ENCODE measurements at places on chromosomes 2 and 18.

DNA sequence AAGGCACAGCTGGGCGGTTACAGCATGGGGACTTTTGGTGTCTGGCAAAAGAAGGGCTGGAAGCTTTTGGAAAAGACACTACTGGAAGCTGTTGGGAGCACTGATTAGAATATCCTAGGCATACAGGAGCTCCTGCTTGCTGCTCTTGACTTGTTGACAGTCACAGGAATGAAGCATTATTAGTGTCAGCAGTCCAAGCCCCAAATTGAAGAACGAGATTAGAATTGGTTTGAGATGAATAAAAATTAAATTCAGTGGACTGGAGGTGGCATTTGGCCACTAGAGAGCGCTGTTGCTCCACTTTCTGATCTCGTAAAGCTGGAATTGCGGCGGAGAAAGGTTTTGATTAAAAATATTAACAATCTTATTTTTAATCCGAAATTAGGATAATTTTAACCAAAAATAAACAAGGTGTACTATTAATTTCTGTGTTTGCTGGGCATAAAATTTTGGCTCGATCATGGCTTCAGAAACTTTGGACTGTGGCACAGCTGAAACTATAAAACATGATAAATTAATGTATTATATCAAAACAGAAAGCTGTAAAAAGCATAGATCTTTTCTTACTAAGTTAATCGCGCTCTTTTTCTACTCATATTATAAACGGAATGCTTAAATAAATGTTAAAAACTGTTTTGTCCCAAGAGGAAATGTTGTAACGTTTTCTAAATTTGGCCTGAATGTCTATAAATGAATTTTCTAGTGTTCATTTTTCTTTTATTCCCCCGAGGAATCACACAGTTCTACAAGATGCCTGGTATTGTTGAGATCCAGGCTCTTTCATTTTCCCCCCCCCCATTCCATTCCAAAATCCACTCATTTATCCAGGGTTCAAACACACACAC, 2.4 kb upstream of the HOXD8 start:
- DNase-seq, result no peak

- DNase-seq, result no peak
Measured at GRCh38 chr2:162509288-162509968, 165.5 kb downstream of the GCA start.

DNA sequence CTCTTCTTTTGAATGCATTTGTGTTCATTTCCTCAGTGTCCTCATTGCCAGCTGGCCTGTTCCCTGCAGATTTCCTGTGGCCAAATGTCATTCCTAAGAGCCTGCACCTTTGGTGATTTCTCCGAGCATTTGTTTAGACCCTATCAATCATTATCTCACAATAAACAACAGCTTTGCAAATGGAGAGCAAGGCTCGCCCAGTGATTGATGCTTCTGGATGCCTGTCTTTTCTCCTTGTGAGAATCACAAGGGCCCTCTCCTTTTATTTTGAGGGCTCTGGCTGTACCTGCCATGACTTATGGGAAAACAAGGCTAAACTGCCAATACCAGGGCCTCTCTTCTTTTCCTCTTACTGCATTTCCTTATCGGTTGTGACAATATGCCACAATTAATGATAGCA, 1454.4 kb upstream of the CELF4 start:
- no peak for DNase-seq

- DNase-seq, result no peak
Measured at GRCh38 chr2:30122362-30122761, 24.4 kb upstream of the YPEL5 start.

- DNase-seq, result no peak
Measured at GRCh38 chr2:30716123-30716900, 90.9 kb downstream of the CAPN13 start.

DNA sequence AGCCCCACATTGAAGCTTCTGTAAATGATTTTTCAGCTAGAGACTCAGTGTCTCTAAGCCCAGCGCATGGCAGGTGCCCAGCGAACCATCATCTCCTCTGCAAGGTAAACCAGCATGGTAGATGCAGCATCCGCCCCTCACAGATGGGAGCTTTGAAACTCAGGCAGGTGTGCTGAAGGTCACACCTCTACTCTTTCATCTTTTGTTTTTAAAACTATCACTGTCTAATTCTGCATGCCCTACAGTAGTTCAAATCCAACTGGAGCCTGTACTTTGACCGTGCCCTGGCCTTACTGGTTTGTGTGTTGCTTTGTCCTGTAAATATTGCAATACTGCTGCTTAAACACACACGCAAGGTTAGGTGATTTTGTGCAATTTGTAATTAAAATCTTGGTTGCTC, 831.1 kb downstream of the GALR1 start:
- DNase-seq, result no peak

DNA sequence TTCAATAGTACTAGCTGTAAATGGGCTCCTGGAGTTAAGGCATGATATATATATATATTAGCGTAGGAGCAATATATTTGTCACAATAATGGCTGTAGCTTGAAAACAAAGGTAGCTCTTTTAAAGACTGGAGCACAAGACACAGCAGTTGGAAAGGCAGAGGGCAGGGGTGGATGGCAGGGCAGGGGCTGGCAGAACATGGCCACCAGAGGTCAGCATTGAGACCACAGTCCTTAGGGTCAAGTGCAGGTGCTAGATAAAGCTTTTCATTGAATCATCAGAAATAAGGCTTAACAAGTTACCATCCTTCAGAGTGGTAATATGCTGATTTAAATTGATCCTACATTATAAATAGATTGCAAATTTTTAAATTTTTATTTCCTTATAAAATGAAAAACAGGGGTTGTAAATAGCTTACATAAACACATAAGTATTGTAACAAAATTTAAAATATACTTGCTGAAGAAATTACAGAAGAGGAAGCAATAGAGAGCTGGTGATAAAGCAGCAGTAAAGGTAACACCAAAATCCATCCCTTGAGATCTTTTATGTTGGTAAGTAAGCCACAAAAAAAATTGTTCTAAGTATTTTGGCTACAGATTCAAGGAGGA, 161.2 kb upstream of the PIEZO2 start:
- no peak for DNase-seq

DNA sequence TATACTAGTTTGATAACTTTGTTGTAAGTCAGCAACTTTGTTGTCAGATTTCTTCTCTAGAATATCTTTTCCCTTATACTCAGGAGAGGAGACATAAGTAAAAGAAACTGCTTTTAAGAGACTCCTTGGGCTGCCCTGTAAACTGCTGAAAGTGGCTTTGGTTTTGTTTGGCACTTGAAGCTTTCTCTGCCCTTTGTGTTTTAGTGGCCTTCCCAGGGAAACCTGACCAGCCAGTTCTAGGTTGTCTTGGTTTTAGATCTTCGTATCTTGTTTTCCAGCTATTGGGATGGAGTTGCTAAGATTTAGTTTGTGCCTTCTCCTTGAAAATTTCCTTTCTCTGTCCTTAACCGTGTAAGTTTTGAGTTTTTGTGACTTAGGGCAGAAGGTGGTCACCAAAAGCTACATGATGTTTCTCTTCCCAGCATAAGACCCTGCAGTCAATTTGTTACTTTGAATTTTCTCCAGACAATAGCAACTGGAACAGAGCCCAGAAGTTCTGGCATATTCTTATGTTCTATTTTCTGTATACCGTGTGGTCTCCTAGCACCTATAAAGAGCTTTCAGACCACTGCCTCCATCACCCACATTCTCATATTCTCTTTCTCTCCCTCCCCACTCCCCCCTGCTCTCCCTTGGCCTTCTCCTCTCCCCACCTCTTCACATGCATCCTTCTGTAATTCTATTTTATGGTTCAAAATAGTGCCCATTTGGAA, 81.1 kb downstream of the BOLA3 start:
- DNase-seq, result no peak

GRCh38 chr2:152664725-152665124, 52.5 kb downstream of the PRPF40A start:
- DNase-seq, result no peak

GRCh38 chr2:236813766-236814165, 244.1 kb downstream of the ACKR3 start:
- DNase-seq, result no peak

GRCh38 chr18:73638709-73639108, 508.9 kb downstream of the FBXO15 start:
- no peak for DNase-seq

- no peak for DNase-seq
Measured at GRCh38 chr2:73825408-73825807, 3.4 kb upstream of the STAMBP start.

- DNase-seq, result no peak
Measured at GRCh38 chr2:239285071-239285931, 115.5 kb downstream of the HDAC4 start.

- no peak for DNase-seq
Measured at GRCh38 chr2:37527361-37527760, 144.1 kb downstream of the CDC42EP3 start.

DNA sequence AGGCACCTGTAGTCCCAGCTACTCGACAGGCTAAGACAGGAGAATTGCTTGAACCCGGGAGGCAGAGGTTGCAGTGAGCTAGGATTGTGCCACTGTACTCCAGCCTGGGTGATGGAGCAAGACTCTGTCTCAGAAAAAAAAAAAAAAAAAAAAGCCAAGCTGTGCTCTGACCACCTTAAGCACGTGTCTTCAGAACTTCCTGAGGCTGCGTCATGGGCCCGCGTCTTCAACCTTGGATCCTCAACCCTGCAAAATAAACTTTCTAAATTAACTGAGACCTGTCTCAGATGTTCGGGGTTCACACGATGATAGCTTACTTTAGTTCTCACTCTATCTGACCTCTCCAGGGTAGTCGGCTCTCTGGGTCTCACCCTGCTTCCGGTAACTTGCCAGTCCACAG, 65.8 kb upstream of the CABLES1 start:
- no peak for DNase-seq

DNA sequence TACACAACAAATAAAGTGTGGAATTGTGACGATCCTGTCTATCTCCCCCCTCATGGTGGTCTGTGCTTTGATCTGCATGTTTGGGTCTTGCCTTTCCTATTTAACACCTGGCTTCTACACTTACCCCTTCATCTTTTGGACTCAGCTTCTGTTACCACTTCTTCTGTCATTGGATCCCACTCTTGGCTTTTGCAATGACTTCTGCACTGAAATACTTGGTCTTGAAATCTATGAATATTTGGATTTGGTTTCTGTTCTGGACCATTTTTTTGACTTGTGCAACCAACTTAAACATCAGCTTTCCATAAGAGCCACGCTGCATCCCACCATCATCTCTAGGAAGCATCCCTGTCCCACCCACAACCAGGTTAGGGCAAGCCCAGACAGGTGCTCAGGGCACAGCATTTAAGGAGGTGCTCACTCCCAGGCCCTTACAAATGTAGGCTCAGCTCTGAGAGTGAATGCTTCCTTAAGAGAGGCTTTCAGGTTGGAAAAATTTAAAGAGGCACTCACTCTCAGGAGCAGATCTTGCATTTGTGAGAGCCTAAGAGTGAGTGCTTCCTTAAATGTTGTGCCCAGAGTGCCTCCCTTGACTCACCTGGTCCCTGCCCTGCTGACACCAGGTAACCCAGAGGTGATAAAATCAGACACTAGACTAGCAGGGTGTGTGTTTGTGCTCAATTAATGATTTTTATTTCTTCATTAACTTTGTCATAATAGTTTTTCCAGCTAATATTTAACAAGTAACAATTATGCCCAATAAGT, 124.5 kb upstream of the SH3BP4 start:
- DNase-seq, result no peak

DNA sequence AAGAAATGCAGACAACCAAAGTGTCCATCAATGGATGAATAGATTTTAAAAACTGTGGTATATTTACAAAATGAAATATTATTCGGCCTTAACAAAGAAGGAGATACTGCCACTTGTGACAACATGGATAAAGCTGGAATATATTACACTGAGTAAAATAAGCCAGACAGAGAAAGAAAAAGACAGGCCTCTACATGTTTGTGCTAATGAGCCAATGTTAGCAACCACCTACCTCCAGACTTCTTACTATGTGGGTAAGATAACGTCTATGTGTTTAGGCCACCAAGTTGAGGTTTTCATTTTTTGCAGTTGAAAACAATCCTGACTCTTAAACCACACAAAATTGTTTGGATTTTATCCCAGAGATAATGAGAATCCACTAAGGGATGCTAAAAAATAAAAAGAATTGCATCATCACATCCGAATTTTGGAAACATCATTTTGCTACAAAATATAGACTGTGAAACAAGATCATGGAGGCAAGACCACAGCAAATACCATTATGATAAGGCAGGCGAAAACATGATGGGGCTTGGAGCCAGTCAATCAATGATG, 47.0 kb downstream of the EVA1A start:
- no peak for DNase-seq

- DNase-seq, result no peak
Measured at GRCh38 chr2:233068762-233069418, 8.7 kb downstream of the INPP5D start.

- no peak for DNase-seq
Measured at GRCh38 chr2:234846599-234847363, 105.0 kb upstream of the SH3BP4 start.

DNA sequence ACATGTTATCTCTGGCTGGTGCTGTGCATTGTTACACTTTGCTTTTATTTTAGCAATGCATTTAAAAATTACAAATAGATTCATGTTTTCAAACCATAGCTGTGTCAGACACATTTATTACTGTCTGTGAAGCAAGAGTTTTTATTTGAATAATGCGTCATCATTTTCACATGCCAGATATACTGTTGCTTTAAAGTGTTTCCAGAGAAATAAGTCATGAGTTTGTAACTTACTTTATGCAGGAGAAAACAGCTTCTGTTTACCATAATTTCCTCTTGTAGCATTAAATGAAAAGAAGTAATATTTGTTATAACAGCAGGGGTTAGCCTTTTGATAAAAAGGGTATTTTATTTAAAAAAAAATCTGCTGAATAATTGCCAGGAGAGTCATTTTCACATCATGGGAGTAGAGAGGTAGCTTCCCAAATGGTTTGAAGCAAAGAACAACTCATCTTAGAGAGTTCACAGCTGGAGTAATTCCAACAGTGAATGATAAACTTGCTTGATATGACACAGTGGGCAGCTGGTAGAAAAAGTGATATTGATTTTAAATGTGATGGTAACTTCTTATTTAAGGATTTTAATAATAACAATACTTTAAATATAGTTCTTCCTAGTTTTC, 1274.5 kb upstream of the CRIM1 start:
- no peak for DNase-seq

DNA sequence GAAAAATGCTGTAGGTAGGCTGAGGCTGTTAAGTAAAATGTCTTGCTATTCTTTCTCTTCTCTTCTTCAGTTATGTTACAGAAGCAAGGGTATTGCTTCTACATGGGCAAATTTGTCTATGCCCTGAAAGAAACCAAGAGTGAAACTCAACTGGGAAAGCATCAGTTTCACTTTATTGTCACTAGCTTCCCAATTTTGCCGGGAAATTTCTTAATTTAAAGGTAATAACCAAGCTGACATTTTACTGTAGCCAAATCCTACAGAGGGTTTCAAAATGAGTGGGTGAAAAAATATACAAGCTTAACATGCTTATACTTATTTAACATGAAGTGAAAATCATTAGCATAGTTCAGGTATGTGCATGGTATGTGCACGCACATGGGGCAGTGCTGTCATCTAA, 3.2 kb downstream of the TANK start:
- DNase-seq, result no peak

GRCh38 chr2:205030695-205031094, 485.4 kb downstream of the PARD3B start:
- no peak for DNase-seq

- no peak for DNase-seq
Measured at GRCh38 chr2:121187982-121188411, 97.0 kb downstream of the TFCP2L1 start.

GRCh38 chr18:46627136-46627535, 29.9 kb downstream of the LOXHD1 start:
- no peak for DNase-seq
